ENCODE measurements at places on chromosomes 5 and 9.

GRCh38 chr5:135323701-135324132 is 75.3 kb downstream of the MACROH2A1 start:
- no peak for DNase-seq

GRCh38 chr5:59418808-59419207 is 474.7 kb downstream of the PDE4D start:
- DNase-seq, result peak; percentile 29

- DNase-seq, result no peak
Observed at GRCh38 chr9:83299571-83299970, 236.6 kb upstream of the RASEF start.

- no peak for DNase-seq
Observed at GRCh38 chr9:28925157-28925556, 1351.9 kb upstream of the C9orf72 start.

GRCh38 chr5:157582731-157583620 is 7.4 kb upstream of the ADAM19 start:
- DNase-seq, result no peak

DNA sequence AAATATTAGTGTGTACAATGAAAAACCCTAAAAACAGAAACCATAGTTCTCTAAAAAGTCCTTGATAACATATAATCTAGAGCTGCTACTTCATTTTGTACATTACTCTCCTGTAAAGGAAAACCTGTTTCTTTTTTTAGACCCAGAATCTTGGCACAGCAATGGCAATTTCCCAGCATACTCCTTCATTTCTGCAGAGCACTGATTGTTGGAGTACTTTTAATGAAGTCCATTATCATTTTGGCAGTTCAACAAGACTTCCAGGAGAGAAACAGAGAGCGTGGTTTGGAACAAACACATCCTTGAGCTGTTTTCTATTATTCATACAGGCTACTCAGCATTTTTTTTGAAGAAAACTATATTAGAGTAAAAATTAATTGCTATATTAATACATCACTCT is 22.7 kb upstream of the MROH2B start:
- no peak for DNase-seq

DNA sequence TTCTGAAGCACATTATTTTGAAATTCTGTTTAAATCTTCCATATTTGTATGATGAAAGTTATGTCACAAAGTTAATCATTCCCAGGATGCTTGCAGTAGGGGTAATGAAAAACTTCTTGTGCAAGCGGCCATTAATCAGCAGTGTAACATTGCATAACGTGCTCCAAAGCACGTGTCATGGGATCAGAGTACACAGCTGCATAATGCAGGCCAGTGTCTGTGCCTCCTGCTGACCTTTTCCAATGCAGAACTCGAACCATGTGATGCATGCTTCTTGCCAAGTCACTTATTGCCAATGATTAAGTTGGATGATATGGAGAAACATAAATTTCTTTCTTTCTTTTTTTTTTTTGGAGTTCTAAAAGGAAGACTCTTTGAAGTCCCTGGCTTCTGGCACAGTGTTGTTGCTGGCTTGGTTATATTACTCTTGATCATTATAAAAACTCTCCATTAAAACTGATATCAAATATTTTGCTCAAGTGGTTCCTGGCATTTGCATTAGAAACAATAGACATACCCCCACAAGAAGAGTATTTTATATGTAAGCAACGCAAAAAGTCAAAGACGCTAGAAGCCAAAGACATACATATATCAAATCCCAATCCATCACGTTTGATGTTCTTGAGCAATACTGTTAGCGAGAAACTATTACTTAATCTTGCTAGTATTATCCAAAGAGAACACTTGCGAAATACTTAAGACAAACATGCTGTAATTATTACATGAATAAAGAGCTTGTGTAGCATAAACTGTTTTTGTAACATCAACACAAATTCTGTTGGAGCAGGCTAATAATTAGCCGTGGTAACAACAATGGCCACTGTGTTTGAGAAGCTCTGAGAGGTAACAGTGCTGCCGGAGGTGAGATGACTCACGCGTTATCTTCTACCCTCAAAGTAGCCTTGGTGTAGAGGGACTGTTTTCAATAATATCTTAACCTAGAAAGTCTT is 164.2 kb downstream of the AUH start:
- DNase-seq, result no peak

GRCh38 chr5:61402244-61402823 is 70.3 kb downstream of the ZSWIM6 start:
- no peak for DNase-seq
